Stimulated activated CD4-positive, alpha-beta T cell treated with anti-CD3 and anti-CD28 coated beads, Interleukin-2, amount 100 ng/mL, for 4 hours (primary cell): ENCODE measurements at places on chromosomes 6 and 20.

GRCh38 chr6:166718516-166718915 lies 91.5 kb upstream of the RPS6KA2 start:
- no peak for DNase-seq

DNA sequence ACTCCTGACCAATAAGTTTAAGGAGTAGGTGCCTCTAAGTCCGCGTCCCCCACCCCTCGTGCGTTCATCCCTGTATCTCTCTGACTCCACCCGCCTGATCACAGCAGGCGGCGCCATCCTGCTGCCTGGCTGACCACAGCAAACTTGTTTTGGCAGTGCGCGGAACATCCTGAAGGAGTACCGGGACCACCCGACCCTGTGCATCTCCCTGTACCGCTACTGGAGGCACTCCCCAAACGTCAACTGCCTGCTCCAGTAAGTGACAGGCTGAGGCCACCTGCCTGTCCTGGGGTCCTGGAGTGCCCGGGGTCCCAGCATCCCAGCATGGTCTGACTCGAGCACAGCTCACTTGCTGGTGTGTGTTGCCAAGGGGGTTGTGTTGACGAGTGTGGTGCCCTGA lies 19.0 kb downstream of the PNLDC1 start:
- DNase-seq = no peak

- DNase-seq = no peak
Observed at GRCh38 chr6:16657768-16658167, 103.5 kb downstream of the ATXN1 start.

- DNase-seq = peak; percentile 89
Observed at GRCh38 chr6:81753711-81754577, 1.5 kb upstream of the TENT5A start.

DNA sequence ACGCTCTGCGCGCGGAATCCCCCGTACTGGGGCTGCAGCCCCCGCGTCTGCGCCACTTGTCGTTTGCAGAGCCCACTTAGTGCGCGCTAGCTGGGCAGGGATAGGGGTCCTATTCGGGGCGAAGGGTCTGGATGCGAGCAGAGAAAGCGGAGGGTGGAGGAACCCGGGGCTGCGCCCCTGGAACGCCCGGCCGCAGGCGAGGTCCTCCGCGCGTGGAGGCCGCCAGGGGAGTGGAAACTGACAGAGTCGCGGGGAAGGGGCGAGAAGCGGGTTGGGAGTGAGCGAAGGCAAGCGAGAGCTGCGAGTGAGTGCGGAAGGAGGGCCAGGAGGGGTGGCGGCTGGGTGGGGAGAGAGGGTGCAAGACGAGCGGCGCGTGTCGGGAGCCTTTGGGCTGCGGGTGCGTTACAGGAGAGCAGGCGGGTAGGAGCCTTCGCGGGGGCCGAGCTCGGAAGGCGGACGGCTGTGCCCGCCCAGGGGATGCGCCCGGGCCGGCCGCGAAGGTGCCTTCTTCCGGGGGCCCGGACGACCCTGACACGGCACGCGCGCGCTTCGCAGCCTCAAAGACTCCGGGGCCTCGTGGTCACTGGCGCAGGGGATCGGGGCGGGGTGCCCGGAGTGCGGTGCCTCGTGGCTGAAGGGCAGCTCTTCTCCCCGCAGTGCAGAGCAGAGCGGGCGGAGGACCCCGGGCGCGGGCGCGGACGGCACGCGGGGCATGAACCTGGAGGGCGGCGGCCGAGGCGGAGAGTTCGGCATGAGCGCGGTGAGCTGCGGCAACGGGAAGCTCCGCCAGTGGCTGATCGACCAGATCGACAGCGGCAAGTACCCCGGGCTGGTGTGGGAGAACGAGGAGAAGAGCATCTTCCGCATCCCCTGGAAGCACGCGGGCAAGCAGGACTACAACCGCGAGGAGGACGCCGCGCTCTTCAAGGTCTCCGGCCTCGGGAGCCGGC lies 1.2 kb downstream of the IRF4 start:
- DNase-seq = no peak

- no peak for DNase-seq
Observed at GRCh38 chr6:111942561-111942960, 69.3 kb upstream of the FYN start.

DNA sequence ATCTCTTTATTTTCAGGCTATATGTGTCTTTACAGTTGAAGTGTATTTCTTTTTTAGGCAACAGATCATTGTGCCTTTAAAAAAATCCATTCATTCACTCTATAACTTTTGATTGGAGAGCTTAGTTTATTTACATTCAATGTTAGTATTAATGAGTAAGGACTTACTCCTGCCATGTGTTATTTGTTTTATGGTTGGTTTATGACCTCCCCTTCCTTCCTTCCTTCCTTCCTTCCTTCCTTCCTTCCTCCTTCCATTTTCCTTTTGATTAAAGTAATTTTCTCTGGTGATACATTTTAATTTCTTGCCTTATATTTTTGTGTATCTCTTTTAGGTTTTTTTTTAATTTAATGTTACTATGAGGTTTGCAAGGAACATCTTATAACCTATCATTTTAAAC lies 1005.3 kb upstream of the EPHA7 start:
- no peak for DNase-seq

DNA sequence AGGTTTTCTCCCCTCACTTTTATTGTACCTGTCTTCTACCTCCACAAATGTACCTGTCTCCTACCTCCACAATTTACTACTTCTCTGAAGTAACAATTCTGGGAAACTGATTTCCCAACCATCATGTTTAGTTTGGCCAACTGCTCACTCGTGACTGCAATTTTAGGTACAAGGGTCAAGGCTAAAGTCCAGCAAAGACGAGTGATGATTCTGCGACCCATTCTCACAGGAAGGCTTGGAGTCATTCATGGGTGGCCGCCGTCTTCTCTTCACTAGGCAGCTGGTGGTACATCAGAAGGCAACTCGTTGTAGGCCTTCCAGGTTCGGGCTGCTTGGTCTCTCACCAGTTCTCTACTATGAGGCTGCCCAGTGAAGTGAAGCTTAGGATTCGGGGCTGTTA lies 483.8 kb upstream of the JARID2 start:
- no peak for DNase-seq

GRCh38 chr20:23060629-23061028 lies 11.2 kb upstream of the THBD start:
- no peak for DNase-seq

DNA sequence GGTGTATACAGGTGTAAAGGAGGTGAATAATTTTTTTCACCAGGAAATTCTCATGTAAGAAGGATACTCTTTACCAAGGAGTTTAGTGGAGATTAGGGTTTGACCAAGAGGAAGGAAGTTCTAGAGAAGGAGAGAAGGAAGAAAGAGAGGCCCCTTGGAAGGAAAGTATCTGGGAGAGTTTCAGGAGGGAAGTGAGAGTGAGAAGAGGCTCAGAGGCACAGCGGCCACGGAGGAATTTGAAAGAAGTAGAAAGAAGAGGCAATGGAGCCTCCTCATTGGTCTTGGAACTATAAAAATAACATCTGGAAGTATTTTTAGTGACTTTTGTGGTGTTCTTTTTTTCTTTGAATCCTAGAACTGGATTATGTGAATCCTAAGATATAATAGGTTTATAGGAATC lies 50.8 kb upstream of the MCUR1 start:
- no peak for DNase-seq

DNA sequence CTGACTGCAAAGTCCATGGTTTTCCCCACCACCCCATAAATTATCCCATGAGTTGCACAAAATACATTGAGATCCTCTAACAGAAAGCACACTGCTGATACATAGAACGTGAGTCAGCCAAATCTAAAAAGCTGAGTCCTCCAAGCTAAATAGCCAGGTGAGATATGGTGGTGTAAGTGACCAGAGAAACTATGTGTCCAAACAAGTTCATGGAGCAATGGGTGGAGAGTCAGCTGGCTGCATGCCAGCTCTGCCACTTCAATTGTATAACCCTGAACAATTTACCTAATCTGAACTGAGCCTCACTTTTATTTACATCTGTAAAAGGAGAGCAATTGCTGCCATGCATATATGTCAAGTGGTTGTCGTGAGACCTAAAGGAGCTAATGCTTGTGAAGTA lies 9.7 kb downstream of the SNAP25 start:
- DNase-seq = no peak
